ENCODE measurements at places on chromosomes 4 and X.

DNA sequence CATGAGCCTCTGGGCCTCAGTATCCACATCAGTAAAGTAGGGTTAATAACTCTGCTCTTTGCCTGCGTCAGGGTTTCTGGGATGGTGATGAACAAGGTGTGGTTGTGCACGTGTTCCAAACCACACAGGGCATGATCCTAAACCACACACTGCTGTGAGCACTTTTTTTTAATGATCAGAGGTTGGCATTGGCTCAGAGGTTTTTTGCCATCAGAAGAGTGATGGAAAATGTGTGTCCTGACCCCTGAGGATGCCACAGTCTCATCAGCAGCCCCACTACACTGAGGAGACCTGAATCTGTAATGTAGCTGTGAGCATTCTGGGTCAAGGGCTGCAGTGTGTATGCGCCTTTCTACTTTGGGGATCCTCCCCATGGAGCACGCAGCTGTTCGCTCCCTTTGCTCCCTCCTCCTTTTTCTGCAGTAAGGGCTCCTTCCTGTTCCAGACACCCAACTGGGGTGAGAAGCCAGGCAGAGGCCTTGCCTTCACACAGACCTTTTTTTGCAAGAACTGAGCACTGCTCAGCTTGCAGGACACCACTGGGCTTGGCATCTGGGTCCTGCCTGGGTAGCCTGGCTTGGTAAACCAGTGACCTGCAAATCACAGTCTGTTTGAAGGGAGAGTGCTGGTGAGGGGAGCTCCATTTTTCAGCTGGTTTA is 87.5 kb downstream of the MAMLD1 start:
- no peak for DNase-seq

DNA sequence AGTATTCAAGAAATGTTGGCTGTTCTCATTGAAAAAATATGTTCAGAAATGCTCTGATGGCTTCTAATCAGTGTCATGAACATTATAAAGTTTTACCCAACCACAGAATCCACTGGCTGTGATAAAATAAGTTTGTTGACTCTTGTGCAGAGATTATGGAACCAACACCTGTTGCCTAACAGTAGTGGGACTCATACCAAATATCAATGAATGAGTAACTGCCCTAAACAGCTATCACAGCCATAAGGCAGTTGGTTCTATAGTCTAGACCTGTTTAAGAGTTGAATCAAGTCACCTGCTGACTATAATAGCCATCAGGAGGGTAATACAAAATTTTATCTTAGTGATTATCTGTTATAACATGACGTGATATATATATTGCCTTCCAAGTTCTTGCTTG is 168.3 kb downstream of the ATOH1 start:
- DNase-seq = no peak

- DNase-seq = no peak
These were observed 74.8 kb downstream of the POLA1 start for GRCh38 chrX:24768556-24768955.

- DNase-seq = no peak
These were observed 226.8 kb downstream of the KLHL4 start for GRCh38 chrX:87744391-87744790.

DNA sequence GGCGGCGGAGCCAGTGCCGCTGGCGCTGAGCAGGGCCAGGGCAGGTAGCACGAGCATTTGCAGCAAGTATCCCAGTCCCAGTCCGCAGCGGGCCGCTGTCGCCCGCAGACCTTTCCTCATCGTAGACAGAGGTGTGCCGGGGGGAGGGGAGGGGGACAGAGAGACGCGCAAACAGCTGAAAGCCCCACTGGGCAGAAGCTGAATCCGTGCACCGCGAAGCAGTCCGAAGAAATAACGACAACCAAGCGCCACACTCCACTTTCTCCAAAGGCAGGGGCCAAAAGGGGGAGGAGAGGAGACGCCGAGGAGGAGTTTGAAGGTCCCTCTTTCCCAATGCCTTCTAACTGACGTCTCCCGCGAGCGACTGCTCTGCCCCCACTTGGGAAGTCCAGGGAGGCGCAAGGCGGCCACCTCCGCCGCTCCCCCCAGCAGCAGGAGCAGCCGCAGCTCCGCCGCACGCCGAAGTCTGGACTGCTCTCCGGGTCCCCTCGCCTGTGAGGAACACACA is at the start of gene UNC5C:
Gene UNC5C, minus strand, starts transcription at position 236 of the 508 bp plus-strand sequence.
- peak; percentile 83 for DNase-seq

GRCh38 chrX:55919367-55920221 is 202.0 kb downstream of the RRAGB start:
- DNase-seq = peak; percentile 81

GRCh38 chr4:17128268-17128667 is 229.8 kb upstream of the LDB2 start:
- no peak for DNase-seq

GRCh38 chr4:70658418-70658817 is 7.9 kb downstream of the JCHAIN start:
- no peak for DNase-seq

DNA sequence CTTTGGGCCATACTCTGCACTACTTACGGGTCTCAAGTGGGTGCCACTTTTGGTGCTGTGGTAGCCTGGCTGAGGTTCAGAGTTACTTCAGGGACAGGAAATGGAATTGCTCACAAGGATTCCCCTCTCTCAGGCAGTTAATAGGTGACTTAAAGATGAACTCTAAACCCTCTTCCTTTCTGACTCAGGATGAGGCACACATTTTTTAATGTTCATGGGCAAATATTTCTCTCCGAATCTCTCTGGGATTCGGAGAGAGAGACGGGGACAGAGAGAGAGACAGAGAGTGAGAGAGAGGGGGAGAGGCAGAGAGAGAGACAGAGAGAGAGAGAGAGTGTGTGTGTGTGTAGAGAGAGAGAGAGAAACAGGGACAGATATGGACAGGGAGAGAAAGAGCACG is 79.8 kb downstream of the NYX start:
- DNase-seq = no peak

- DNase-seq = peak; percentile 83
These were observed 24.9 kb downstream of the ALPK1 start for GRCh38 chr4:112321776-112322684.

- no peak for DNase-seq
These were observed 126.2 kb downstream of the COL4A6 start for GRCh38 chrX:108312011-108312410.

- DNase-seq = peak; percentile 94
These were observed 4.0 kb upstream of the ZNF518B start for GRCh38 chr4:10461091-10461849.

GRCh38 chr4:15368856-15369255 is 59.0 kb upstream of the C1QTNF7 start:
- no peak for DNase-seq

DNA sequence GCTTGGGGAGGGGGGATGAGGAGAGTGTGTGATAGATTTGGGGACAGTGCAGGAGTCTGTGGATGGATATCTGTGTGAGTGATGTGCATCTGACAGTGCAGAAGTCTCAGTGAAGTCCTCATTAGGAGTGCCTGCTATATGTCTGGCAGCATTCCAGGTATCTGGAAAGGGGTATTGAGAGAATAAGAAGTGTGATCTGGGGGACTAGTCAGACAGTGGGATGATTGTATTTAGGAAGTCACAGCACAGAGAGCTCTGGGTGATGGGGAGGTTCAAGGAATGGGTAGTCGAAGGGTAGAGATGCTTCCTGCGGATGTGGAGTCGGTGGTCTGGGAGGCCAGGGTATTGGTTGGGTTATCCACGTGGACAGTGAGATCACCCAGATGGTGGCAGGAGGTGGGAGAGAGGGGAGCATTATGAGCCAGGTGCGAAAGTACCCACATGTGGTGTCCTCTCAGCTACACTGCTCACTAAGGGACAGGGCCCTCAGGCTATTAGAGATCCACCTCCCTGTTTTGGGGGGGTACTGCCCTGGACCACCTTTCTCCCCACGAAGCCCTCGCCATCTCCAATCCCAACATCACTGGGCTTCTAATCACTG is 9.8 kb downstream of the MAGED2 start:
- no peak for DNase-seq

GRCh38 chr4:189021831-189022230 is 882.6 kb downstream of the TRIML1 start:
- DNase-seq = no peak

DNA sequence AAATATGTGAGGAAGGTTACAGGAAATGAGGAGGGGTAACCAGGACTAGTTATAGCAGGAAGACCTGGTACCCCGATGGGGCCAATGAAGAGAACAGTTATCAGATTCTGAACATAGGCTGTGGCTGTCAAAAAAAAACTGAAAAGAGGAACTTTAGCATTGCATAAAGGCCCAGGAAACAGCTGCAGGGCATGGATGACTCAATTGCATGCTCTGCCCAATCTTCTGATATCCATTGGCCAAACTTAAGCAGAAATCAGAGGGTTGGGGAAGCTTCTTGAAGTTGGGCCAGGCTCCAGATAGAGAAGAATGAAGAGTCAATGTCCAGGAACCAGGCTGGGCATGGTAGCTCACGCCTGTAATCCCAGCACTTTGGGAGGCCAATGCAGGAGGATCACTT is 1222.4 kb upstream of the PRKX start:
- DNase-seq = no peak

DNA sequence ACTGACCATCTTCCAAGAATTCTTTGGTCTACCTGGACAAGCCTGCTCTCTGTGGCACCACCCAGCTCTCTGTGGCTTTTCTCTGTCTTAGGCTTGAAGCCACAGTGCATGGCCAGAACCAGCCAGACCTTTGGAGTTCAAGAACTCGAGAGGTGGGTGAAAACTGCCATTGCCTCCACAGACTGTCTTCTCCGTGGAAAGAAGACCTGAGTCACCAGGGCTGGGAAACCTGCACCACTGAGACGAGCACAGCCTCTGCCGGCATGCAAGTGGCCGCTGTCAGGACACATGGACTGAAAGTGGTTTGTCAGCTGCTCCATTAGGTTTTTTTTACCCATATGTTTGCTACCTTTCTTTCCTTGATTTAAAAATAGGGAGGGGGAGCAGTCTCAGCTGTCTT is 74.5 kb downstream of the MGST2 start:
- DNase-seq = no peak

DNA sequence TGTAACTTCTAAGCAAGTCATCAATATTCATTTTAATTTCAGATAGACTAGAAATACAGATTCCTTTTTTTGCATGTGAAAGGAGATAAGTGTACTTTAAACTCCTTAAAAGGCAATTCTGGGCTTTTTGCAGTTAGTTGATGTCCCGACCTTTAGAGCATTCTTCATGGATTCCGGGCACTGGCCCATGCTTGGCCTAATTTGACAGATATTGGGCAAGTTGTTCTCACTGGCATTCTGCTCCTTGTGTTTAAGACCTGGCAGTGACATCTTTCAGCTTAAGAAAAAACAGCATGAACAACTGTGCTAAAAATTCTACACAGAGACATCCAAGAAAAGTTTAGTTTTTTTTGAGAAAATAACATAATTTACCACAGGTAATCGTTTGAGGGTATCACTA is 1037.2 kb downstream of the PCDH18 start:
- DNase-seq = no peak

DNA sequence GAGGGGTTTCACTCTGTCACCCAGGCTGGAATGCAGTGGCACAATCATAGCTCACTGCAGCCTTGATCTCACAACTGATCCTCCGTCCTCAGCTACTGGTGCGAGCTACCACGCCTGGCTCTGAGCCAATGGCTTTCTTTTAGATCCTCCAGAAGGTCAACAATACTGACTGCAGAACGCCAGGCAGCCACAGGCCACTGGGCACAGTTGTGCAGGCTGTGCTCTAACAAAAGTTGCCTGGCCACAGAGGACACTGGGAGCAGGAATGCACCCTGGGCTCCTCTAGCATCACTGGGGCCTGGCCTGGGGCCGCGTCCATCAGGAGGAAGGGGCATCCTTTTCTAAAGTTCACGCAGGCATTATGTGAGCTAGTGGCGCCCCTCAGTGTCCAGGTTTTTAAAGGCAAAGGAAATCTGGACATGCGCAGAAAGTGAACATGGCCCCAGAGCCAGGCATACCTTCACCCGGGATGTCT is 14.9 kb upstream of the PORCN start:
- peak; percentile 47 for DNase-seq

DNA sequence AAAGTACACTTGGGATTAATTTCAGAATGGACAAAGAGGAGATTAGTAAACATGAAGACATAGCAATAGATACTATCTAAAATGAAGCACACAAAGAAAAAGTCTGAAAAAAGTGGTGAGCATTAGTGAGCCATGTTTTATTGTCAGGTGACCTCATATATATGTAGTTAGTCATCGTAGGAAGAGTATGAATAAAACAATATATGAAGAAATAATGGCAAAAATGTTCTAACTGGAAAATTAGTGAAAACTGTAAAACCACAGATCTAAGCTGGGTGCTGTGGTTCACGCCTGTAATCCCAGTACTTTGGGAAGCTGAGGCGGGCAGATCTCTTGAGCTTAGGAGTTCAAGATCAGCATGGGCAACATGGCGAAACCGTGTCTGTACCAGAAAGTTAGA is 67.9 kb downstream of the RBPJ start:
- DNase-seq = no peak

DNA sequence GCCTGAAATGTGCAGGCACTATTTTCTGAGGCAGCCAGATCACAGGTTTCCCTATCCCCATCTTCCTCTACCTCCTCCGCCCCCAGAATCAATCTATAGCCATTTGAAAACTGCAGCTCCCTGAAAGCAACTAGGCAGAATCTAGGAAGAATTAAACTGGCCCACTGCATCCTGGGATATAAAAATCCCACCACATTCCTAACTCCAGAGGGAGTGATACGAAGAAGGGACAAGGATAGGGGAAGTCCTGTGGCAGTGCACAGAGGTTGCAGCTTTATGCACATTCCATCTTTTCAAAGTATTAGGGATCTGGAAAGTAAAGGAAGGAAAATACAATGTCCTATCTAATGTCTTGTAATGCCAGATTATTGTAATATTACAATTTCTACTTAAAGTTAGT is 18.3 kb upstream of the HERC3 start:
- DNase-seq = no peak

GRCh38 chrX:153643431-153644351 is 3.3 kb upstream of the DUSP9 start:
- peak; percentile 66 for DNase-seq

GRCh38 chr4:78288327-78288726 is 231.2 kb downstream of the FRAS1 start:
- DNase-seq = no peak

DNA sequence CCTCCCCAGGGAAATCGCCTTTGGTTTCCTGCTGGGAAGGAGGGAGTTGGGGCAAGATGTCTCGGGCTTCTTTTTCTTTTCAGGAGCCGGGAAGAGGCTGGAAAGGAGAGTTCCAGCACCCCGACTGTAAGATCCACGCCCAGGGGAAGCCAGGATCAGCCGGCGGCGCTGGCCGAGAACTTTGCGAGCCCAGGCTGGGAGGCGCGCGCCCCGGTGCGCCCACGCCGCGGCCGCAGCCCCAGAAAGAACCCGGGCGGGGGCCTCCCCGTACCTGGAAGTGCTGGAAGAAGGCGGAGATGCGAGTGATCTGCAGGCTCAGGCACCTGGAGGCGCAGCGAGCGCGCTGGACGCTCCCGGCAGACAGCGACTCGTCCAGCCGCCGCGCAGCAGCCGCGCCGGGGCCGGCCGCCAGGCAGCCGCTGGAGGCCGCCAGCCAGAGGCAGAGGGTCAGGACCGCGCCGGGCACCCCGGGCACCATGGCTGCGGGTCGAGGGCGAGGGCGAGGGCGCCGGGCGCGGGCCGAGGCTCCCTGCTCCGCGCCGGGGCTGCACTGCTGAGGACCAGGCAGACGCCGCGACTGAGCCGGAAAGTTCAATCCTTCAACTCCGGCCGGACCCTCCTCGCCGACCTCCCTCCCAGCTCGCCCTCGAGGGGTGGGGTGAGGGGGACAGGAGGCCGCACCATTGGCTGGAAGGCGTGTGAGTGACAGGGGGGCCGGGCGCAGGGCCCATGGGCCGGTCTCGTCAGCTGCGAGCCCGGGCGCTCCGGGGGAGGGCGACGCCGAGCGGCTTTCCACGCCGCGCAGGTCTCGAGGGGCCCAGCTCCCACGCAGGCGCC is at the start of gene ANOS1:
Gene ANOS1, minus strand, starts transcription at position 579 of the 837 bp plus-strand sequence. Its CDS starts 101 bp downstream, at position 478.
- peak; percentile 75 for DNase-seq

- DNase-seq = no peak
These were observed 508.7 kb upstream of the HTR2C start for GRCh38 chrX:114075073-114075673.
